ENCODE measurements at places on chromosomes 16 and 17. TPM values are rescaled to one million over a fixed set of nuclear protein-coding genes. Genes with fewer than 3 reads are reported as not detected.

- DNase-seq: no peak
These were observed 10.8 kb downstream of the DNAJA2 start for GRCh38 chr16:46962629-46963028.

CTRB1 gene
- 0.30 TPM for polyA plus RNA-seq

DNA sequence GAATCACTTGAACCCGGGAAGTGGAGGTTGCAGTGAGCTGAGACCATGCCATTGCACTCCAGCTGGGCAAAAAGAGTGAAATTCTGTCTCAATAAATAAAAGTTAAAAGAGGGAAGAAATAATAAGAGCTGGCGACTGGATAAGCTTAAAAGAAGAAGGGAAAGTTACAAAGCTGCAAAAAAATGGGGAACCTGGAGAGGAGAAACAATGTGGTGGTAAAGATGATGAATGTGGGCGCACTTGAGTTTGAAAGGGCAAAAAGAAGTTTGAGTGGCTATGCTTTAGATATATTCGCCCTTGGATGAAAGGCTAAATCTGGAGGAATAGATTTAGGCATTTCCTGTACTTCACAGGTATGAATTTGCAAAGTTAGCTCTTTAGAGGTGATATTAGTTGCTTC is 53.0 kb upstream of the YPEL2 start:
- DNase-seq: no peak

DNA sequence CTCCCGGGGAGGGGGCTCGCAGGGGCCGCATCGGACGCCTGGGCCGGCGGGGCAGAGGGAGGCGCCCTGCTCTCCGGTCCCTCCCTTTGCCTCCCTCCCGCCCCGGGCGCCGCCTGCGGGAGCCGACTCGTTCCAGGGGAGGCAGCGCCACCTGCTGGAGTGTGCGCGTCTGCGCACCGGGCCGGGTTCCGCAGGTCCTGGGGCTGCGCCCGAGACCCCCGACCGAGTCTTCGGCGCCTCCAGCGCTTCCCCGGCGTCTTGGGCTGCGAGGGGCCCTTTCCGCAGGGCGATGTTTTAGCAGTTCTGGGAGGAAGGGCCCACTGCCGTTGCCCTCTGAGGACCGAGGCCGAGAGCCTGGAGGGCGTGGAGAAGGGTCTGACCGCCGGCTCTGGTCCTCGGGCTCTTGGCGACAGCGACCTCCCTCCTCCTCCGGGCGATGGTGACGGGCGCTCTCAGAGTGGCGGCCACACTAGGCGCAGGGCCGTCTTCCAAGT is 106.3 kb downstream of the SEC14L1 start:
- no peak for DNase-seq

ADGRG3 gene
- 0.29 TPM for polyA plus RNA-seq

TBC1D3 gene
- not detected for polyA plus RNA-seq

- DNase-seq: no peak
These were observed 14.7 kb downstream of the AIPL1 start for GRCh38 chr17:6420173-6420641.

DNA sequence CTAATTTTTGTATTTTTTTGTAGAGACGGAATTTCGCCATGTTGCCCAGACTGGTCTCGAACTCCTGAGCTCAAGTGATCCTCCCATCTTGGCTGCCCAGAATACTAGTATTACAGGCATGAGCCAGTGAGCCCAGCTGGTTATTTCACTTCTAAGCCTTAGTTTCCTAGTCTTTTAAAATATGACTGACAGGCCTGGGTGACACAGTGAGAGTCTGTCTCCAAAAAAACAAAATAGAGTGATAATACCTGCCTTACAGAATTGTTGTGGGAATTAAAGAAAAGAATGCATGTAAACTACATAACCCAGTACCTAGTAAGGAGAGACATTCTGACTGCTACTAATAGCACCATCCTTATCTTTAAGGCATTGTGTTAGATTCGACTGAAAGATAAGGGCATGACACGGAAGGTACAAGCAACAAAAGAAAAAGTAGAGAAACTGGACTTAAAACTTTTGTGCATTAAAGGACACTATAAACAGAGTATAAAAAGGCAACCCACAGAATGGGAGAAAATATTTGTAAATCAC is 11.6 kb downstream of the TOM1L2 start:
- DNase-seq: no peak

GRCh38 chr16:85141491-85142128 is 29.3 kb upstream of the CIBAR2 start:
- DNase-seq: no peak

DNA sequence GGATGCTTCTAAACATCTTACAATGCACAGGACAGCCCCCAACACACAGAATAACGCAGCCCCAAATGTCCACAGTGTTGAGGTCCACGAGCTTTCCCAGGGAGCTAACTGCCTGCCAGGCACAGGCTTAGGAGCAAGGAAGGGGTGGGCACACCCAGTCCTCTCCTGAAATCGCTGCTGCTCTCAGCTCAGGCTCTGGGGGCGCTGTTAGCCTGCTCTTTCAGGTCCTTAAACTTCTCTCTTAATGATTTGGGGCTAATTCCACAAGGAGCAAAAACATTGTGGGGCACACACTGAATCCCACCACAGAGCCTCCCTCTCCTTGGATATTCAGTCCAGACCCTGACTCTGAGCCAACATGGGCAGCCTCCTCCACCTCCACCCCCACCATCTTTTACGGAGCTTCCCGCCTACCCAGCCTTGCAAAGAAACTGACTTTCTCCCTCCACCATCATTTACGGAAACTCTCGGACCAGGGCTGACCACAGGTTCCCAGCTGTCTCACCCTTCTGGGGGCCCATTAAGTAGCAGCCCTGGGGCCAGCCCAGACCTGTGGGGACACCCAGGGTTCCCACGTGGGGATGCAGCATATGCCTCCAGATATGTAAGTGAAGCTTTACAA is 1.1 kb downstream of the CD300H start:
- no peak for DNase-seq

NAGS gene
- polyA plus RNA-seq: 0.48 TPM

- DNase-seq: no peak
These were observed at the start of the genes CCDC78 and HAGHL for GRCh38 chr16:726438-727290. Gene CCDC78, minus strand, starts transcription at chr16:726443. Its CDS starts 76 bp downstream, at chr16:726367. Gene HAGHL, plus strand, starts transcription at chr16:727106. Its CDS starts 404 bp downstream, at chr16:727510.

GRCh38 chr16:27107185-27107592 is 40.5 kb downstream of the C16orf82 start:
- DNase-seq: no peak

DNA sequence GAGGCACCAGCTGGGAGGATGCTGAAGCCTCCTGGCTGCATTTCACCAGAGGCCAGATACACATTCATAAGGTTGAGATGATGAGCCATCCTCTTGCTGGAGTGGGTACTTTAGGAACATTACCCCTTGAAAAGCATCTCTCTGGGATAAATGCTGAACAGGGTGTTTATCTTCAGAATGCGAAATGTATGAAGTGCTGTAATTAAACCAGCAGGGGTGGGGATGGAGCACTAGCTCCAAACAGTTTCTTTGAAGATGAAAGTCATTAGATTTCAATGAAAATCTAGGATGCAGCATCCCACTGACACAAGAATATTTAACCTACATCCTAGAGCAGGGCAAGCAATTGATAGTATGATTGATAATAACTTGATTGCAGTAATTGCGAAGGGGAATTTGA is 158.1 kb downstream of the CYLD start:
- DNase-seq: no peak

DNA sequence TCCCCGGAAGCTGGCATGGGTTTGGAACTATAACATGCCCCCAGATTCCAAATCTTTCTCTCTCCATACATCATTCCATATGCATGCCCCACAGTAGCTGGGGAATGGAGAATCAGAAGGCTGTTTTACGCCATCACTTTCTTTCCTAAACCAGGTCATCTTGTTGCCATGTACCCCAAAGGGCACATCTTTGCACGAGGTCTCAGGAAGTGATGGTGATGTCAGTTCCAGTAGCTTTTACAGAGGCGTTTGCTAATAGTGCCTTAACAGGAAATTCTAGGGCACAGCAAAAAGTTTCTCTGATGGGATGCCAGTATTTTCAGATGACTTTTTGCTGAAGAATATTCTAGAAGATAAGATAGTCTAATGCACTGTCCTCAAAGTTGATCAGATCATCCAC is 241.5 kb downstream of the MAF start:
- DNase-seq: no peak

PRAC1 gene
- polyA plus RNA-seq: not detected

All from forelimb muscle (tissue), 1 donor.